ENCODE measurements at places on chromosomes 16 and 17. TPM values are rescaled to one million over a fixed set of nuclear protein-coding genes. Genes with fewer than 3 reads are reported as not detected.

Gene TEN1
- polyA plus RNA-seq, result 22.8 TPM

Gene ASIC2
- not detected for polyA plus RNA-seq

Gene RDM1
- polyA plus RNA-seq, result 4.5 TPM

DNA sequence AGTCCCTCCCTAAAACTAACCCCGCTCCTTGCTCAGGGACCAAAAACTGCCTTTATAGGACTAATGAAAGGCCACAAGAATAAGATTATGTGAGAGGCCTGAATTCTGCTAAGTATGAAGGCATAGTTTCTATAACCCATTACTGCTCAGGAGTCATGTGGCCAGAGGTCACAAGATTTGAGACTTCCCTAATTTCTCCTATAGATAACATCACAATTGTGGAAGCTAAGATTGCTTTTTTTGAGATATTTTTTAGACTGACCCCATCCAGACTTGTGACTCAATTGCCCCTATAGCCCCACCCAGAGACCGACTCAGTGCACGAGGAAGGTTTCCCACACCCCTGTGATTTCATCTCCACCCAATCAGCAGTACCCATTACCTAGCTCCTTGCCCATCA lies 504.1 kb upstream of the GOT2 start:
- DNase-seq, result no peak

- no peak for DNase-seq
Observed at GRCh38 chr17:8695241-8695640, 49.4 kb downstream of the CCDC42 start.

DNA sequence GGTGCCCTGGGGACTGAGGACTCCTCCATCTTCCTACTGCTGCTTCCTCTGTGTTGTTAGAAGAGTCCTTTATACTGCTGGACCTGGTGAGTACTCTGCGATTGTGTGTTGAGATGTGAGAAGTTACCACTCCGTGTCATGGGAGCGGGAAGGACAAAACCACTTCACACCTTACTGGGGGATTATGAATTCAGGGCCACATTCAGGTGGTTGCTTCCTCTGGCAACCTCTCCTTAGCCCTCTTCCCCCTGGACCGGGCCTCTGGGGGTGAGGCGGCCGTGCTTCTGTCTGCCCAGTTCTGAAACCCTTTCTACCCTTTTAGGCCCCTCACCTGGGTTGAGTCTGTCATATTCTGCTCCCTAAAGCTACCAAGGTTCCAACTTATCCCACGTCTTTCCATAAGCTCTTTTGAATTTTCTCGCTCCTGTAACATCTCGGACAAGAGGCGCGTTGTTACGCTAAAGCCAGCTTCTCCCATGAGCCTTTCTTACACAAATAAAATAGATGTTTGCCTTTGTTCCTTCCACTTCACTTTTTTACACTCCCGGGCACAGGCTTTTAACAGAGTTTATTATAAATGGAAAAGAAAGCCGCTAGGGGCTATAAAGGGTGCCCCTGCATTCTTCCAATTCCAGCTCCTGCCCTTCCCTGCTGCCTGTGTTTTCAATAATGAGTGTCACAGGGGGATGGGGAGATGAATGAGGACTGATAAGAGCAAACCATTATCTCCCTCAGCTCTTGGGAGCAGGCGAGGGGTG lies 20.7 kb upstream of the CDH13 start:
- no peak for DNase-seq

DNA sequence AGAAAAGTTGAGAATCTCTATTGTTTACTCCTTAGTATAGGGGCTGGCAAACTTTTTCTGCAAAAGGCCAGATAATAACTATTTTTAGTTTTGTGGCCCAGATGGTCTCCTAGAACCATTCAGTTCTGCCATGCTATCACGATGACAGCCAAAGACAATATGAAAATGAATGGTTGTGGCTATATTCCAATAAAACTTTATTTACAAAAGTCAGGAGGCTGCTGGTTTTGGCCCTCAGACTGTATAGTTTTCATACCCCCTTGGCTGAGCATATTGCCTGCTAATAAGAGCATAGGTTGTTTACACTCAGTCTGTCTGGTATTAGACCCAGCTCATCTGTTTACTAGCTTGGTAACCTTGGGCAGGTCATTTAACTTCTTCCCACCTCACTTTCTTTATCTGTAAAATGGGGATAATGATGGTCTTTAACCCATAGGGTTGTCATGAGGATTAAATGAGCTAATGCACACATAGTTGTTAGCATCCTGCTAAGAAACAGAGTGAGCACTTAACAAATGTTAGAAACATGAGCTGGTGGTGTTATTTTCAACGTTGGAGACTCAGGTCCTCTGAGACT lies 156.3 kb downstream of the MSI2 start:
- no peak for DNase-seq

GRCh38 chr16:12617401-12617819 lies 186.3 kb downstream of the CPPED1 start:
- DNase-seq, result no peak

GRCh38 chr16:58264961-58265479 lies 29.8 kb downstream of the PRSS54 start:
- peak; percentile 44 for DNase-seq

GRCh38 chr16:56269811-56270684 lies 78.8 kb downstream of the GNAO1 start:
- peak; percentile 31 for DNase-seq

DNA sequence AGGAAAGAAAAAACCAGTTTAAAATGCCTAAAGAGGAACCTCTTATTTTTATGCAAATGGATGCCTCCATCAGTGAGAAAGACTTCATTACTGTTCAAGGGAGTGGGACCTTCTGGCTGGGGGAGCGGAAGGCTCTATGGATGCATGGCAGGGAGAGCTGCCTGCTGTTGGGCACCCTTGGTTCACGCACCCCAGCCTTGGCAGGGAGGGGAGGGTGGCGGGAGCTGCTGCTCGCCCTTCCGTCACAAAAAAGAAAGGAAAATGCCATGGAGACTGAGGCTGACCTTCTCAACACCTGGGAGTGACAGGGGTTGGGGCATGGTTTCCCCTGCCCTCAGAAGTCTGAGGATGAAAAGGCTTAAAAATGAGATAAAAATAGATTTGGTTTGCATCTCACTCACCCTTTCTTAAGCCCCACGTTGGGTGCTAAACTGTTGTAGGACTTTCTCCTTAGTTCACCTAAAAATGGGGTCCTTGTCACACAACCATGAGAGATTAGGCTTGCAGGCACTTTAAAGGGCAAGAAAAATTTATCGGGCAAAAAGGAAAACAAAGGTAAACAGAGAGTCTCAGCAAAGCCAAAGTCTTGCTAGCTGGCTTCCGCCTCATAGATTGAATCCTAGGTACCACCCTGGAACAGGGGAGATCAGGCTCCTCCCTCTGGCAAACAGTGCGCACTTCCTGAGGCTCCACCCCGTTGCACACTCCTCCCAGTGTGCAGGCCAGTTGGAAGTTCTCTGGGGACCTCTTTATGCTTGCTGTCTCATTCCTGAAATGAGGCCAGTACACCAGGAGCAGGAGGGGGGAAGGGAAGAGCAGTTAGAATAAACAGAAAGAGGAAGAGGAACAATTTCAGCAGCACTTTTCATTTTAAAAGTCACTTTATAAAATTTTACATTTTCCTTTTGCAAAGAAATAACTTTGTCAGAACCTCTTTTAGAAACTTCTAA lies 31.6 kb downstream of the PHKB start:
- DNase-seq, result peak; percentile 11

GRCh38 chr16:46737621-46738214 lies 10.4 kb downstream of the MYLK3 start:
- DNase-seq, result no peak

- peak; percentile 66 for DNase-seq
Observed at GRCh38 chr17:49217651-49218413, 7.3 kb downstream of the ABI3 start.

- no peak for DNase-seq
Observed at GRCh38 chr16:62545039-62545438, 508.8 kb upstream of the CDH8 start.

GRCh38 chr17:28728364-28729200 lies at the start of gene NEK8:
NEK8 (plus strand) TSS chr17:28728788; CDS start chr17:28728814, 26 bp downstream.
- DNase-seq, result peak; percentile 98

- DNase-seq, result no peak
Observed at GRCh38 chr17:78793968-78794367, 11.9 kb upstream of the CYTH1 start.

DNA sequence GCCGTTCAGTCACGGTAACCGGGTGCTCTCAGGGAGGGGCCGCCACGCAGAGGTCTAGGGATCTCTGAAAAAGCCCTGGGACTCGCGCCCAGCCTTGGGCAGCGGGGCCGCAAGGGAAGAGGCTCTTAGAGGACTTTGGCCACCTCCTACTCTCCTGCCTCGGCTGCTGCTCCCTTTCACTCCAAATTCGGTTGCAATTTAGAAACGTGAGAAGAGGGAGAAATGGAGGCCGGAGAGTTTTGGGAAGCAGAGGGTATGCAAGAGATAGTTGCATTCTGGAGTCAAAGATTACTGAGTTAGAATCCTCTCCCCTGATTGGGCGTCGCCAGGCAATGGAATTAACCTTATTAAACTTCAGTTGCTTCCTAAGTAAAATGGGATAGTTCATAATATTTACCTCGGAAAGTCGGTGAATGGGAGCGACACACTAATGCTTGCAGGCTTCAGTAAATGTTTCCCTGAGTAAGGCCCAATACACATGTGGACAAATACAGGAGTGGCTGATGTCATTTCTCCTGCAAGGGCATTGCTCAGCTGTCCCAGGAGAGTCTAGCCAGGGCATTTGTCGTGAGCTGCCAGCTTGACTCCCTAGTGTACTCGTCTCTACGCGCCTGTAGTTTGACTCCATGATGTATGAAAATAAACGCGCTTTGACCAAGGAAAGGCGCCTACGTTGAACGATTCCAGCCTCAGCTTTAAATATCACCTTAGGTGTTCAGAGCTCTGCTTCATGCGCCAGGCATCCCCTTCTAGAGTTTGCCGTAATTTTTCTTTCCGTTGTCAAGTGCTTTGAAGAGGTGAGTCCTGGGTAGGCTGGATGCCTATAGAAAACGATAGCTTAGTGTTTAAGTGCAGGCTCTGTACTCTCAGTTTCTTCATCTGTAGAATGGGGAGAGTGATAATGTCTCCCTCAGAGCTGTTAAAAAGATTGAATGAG lies 667 bp downstream of the OGFOD1 start:
- DNase-seq, result peak; percentile 62

DNA sequence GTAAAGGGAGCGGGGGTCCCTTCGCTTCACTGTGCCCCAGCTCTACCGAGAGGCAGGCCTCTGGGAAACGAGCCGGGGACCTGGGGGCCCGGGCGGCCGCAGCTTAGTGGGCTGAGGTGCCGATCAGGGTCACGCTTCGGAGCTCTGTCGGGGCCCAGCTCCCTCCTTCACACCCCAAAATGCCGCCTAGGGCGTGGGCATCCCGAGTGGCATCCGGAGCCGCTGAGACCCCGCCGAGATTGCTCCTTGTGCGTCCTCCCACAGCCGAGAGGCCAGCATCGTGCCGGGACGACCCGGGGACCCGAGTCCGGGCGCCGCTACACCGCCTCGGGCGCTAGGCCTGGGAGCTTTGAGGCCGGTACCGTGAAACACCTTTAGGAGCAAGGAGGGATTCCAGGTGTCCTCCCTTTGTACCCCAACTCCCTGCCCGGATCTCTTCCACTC lies 1.3 kb downstream of the SALL1 start:
- DNase-seq, result no peak

DNA sequence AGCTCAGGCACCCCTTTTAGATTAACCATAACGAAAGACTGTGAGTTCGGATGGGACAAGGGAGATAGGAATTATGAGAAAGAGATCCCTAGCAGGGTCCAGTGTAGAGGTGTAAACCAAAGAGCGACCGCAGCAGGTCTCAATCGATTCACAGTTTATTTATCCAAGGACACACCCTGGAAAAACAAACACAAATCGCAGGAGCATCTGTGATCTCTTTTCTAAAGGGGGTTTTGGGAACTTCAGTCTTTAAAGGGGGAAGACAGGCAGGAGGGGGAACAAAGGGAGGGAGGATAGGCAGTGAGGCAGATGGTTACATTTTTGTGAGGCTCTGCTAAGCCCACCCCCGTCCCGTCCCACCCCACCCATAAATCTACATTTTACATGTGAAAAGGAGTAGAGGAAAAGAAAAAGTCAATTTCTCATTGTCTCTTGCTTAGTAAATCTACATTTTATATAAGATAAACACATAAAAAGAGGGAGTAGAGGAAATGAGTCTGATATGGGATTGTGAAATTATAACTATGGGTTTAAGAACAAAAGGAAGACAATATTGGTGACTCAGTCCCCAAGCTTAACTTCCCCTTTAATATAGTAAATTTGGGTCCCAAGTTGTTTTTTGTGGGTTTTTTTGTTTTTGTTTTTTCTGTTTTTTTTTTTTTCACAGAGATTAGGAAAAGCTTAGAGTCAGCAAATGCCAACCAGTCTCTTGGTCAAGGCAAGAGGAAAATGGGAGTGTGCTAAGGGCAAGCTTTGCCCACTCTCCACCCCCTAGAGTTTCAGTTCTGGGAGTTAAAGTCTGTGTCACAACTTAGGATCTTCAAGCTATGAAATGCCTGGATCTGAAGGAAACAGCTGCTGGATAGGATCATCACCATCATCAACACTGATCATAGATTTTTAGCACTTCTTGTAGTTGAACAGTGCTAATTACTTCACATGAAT lies 160.9 kb upstream of the CDH5 start:
- no peak for DNase-seq

DNA sequence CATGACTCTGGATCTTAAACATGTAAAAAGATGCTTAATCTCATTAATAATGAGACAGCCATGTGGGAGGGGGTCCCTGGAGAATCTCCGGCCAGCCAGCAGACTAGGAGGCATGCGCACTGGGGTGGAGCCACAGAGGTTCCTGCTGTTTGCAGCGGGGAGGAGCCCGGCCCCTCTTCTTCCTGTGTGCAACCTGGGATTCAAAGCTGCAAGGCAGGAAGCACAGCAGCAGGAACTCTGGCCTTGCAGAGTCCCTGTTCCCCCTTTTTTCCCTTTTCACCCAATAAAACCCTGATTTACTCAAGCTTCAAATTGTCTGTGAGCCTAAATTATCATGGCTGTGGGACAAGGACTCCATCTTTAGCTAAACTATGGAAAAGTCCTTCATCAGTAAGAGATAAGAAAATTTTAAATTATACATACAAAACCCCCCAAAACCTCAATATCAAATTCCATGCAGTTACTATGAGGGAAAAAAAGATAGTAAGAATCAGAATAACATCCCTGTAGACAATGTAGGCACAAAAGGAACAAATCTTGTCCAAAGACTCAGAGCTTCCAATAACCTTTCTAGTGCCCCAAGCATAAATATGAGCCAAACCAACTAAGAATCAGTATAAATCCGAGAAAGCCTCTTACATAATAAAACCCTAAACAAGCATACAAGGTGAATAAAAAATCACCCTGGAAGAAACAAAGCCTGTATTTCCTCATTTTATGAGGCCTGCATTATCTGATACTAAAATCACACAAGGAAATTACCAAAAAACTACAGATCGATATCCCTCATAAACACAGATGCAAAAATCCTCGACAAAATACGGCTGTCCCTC lies 12.1 kb downstream of the CFDP1 start:
- peak; percentile 76 for DNase-seq

GRCh38 chr17:9671559-9671958 lies 26.2 kb downstream of the USP43 start:
- no peak for DNase-seq
